Liver (tissue), 10 donors: ENCODE measurements at places on chromosomes 3 and 15. TPM values are rescaled to one million over a fixed set of nuclear protein-coding genes. Genes with fewer than 3 reads are reported as not detected.

GRCh38 chr3:13715961-13716360 is 163.9 kb downstream of the WNT7A start:
- peak; percentile 21 for DNase-seq

DNA sequence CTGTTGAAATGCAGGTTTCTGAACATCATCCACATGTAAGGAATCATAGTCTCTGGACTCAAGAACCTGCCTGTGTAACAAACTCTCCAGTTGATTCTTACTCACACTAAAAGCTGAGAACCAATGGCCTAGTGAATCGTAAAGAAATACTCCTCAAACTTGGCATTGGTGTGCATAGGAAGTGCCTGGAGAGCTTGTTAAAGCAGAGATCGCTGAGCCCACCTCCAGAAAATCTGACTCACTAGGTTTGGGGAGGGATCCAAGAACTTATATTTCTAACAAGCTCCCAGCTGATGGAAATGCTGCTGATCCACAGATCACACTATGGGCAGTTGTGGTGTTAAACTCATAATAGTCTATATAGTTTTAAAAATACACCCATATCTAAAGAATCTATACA is 55.8 kb upstream of the LMCD1 start:
- no peak for DNase-seq

- DNase-seq, result no peak
These were observed 166.9 kb downstream of the IGF1R start for GRCh38 chr15:98815207-98815606.

Gene PLSCR1
- total RNA-seq, result 30.2 TPM

DNA sequence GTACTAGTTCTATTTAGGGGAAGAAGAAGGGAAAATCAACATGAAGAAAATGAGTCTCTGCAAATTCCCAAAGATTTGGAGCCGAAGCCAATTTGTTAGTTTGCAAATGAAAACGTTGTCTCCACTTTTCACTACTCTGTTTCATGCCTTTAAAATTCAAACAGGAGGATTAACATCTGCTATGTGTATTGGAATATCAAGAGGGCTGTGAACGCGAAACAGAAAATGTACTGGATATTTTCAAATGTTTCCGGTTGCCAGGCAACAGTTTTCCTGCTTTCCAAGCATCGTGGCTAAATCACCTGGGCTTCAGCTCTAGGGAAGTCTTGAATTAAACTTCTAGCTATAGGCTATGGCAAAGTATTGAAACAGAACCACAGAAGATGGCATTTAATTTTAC is 172.8 kb downstream of the KCNMB2 start:
- DNase-seq, result no peak

GRCh38 chr15:31261266-31262142 is 65.1 kb upstream of the KLF13 start:
- peak; percentile 40 for DNase-seq

GRCh38 chr3:29137601-29138000 is 143.3 kb upstream of the RBMS3 start:
- DNase-seq, result no peak

- DNase-seq, result no peak
These were observed 18.9 kb downstream of the SCN5A start for GRCh38 chr3:38630606-38631005.

GRCh38 chr15:50879016-50879617 is 29.4 kb upstream of the AP4E1 start:
- DNase-seq, result no peak

GRCh38 chr3:12734960-12735359 is 24.1 kb downstream of the TMEM40 start:
- DNase-seq, result no peak

GRCh38 chr15:61119556-61119955 is 109.5 kb downstream of the RORA start:
- no peak for DNase-seq

Gene UROC1
- total RNA-seq, result 5.9 TPM

Gene MEIS2
- 10.9 TPM for total RNA-seq

DNA sequence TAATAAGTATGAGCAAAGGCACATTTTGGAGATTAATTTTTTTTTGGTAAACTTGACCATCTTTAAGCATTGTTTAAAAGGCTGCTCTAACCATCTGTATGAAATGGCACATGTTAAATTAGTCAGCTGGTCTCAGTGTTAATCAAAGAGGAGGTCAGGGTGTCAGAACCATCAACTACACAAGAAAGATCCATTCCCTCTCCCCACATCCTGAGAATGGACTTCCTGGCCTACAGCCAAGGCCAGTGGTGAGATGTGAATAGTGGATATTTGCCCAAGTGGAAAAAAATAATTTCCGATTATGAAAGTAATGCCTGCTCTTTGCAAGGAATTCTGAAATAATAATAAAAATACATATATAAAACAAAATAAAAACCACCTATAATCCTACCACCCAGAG is 641.7 kb downstream of the NR2F2 start:
- no peak for DNase-seq

DNA sequence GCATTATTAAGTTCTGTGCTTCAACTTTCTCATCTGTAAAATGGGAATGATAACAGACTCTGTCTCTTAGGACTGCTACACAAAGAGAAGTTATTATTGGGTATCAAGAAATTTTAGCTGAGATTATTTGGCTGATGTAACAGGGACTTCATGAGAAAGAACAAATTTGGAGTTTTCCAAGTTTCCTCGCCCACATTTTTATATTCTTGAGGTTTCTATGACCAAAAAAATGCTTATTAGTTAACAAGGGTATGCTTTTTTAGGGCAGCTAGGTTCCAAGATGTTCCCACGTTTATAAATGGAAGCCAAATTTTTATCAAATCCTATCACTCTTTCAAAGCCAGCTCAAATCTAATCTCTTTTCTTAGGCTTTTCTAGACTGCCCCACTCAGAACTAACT is 50.6 kb upstream of the C3orf80 start:
- no peak for DNase-seq

DNA sequence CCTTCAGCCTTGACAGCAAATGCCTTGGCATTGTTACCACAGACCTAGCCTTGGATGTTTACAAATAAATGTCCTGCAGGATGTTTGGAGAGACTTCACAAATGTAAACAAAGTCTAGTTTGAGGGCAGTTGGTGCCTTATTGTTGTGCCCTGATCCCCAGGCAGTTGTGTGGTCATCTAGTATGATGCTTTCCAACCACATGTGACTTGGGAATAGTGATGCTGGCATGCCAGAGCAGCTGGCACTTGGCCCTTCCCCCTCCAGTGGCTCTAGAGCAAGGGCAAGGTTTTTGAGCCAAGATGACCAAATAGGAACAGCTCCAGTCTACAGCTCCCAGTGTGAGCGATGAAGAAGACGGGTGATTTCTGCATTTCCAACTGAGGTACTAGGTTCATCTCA is 258.2 kb downstream of the ADAMTS17 start:
- DNase-seq, result no peak

DNA sequence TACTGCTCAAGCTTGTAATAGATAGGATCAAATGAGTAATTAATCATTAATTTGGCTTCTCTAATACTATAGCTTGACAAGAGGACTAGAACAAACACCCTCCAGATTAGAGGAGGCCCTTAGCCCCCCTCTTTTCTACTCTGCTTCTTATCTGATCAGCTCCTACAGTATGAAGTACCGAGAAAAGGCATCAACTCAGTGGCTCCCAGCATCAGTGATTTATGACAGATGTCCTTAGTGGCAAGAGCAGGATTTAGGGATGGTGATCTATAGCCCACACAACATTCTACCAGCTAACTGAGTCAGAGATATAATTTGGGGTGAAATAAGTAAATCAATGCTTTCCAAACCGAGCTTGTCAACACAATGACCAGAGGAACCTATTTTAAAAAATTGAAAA is 541.1 kb downstream of the NLGN1 start:
- DNase-seq, result no peak

DNA sequence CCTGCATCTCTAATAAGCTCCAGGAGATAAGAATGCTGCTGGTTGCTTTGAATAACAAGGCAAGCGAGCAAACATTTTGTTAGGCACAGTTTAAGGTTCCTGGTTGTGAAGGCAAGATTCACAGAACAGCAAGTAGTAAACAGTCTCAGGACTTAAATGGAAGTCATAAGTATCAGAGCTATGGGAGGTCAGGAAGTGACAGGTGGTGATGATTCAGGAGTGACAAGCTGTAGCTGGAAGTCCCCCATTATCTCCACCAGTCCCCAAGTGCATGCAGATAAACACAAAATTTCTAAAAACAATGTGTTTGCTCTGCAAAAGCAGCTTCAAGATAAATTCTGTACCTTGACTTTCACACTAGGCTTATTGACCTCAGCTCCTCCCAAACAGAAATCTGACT is 3.3 kb downstream of the FETUB start:
- DNase-seq, result no peak

- peak; percentile 48 for DNase-seq
These were observed at the start of gene NDN for GRCh38 chr15:23687143-23687470. NDN (minus strand) TSS chr15:23687305; CDS start chr15:23687217, 88 bp downstream.

Gene CHRFAM7A
- total RNA-seq, result 0.37 TPM

Gene PCSK6
- total RNA-seq, result 124 TPM

- no peak for DNase-seq
These were observed 81.4 kb downstream of the DNAJB8 start for GRCh38 chr3:128385080-128385832.

DNA sequence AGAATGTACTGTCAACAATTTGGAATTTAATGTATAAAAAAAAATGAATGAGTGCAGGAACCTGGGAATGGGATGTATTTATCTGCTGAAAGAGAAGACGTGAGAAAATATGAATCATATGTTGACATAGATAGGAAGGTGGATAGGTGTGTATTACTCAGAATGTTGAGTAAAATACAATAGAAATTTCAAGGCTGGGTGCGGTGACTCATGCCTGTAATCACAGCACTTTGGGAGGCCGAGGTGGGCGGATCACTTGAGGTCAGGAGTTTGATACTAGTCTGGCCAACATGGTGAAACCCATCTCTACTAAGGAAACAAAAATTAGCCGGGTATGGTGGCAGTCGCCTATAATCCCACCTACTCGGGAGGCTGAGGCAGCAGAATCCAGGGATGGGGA is 202.8 kb downstream of the CADM2 start:
- DNase-seq, result no peak

DNA sequence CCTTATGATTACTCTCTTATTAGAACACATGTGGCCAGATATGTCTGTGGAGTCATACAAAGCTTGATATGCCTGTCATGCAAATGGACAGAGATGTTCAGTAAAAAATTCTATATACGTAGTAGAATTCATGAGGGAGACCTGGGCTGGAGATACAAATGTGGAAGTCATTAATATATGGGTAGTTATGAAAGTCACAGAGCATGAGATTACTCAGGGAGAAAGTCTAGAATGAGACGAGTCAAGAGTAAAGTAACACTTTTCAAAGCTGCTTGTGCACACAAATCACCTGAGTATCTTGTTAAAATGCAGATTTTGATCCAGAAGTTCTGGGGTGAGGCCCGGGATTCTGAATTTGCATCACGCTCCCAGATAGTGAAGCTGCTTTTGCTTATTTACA is 28.4 kb downstream of the OXSM start:
- no peak for DNase-seq

DNA sequence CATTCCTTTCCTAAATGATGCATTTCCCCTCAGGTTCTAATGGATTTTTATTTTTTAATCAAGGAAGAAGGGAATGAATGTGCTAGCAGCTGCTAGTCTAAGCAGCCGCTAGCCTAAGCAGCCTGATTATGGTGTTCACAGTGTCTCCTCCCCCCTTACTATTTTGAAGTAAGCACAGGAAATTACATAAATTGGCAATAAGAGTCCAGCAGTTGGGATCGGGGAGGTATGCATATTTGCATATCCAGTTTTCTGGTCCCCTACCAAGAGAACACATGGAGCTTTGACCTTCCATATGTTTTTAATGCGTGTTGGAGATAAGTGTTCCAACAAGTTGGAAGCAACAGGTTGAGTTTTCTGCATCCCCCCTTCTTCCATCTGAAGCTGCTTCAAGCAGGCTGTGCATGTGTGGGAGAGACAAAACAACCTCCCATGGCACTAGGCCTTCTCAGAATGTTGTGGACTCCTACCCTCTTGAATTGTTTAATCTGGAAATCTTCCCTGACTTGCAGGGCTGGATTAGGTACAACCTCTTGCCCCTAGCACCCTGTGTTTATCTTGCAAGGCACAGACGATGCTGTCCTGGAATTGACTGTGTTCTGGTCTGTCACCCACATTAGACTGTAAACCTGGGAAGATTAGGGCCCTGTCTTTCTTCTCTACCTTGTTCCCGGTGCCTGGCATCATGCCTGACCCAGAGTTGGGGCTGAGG is 124.8 kb upstream of the LRIG1 start:
- no peak for DNase-seq

Gene NKTR
- total RNA-seq, result 28.5 TPM

- no peak for DNase-seq
These were observed 7.8 kb downstream of the DNASE1L3 start for GRCh38 chr3:58202917-58203360.

DNA sequence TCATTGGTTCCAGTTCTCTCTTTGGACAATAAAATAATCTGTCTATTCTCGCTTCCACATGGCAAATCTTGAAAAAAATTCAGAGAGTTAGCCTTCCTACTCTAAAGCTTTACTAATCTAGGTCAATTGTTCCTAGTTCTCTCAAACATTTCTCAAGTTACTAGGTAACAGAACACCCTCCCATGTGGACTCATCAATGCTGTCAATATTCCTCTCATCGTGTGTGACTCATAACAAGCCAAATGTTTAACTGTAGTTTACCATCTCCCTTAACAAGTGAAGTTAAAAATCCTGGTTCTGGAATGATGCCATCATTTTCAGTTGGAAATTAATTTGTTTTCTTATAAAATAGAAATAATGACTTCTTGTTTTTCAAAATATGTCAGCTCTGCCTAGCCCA is 438.6 kb downstream of the ROBO1 start:
- DNase-seq, result no peak

DNA sequence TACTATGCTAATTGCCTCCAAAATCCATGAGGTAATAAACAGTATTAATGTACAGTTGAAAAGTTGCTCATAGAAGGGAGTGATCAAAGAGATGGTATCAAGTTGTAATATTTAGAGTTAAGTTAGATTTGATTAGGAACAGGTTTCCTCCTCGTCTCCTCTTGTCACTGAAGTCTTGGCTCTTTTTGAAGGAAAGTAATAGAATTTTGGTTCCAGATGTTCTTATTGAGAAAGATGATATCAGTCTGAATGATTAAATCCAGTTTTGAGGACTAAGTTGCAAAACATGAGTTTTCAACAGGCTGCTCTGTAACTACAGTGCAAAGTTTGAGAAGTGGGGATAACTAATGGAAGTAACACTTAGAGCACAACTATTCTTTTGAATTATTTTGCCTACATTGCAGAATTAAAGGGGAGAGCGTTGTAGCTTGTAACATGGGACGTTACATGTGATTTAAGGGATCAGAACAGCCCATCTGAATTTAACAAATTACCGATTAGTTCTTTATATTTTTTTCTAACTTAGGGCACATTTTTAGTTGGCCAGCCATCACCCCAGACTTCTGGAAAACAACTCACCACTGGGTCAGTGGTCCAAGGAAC is 48.3 kb downstream of the MAP6D1 start:
- DNase-seq, result no peak

GRCh38 chr3:161550491-161551195 is 54.0 kb downstream of the OTOL1 start:
- no peak for DNase-seq
